Stimulated activated effector memory CD8-positive, alpha-beta T cell treated with anti-CD3 and anti-CD28 coated beads, Interleukin-12 subunit alpha, Interleukin-12 subunit beta, amount 100 ng/mL, for 72 hours (primary cell): ENCODE measurements at places on chromosomes 4 and X.

DNA sequence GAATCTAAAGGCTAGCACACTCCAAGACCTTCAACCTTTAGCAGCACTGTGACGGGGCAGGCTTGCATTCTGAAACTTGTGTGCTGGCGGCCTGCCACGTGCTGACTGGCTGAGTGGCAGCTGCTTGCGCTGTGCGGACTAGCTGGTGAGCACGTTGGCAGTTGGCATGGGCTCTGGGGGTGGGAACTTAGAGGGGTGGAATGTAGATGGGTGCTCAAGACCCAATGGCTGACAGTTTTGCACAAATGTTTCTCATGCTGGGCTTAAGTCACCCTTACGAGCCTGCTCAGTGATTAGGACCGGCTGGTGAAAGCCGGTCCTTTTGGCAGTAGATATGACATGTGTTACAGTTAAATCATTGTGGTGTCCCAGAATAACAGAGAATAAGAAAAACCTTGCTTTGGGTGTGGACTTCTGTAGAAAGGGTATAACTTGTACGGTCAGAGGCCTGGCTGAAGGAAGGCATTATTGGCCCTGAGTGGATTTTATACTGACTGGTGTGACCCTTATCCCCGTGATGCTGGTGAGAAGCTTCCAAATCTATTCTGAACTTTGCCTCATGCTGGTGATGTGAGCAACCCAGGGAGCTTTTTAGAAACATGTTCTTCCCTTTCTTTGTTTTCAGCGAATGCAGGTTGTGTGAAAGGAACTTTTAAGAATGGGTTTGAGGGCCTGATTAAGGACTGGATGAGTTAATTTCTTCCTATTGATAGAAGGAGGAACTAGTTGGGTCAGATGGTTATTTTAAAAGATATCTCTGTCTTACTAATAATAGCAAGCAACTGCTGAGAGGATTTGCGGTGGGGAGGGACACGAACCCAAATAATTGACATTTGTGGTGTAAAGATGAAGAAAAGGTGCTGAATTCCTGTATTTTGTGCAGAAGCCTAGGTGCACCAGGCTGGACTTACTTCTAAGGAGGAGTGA is 107.4 kb upstream of the SLC4A4 start:
- no peak for DNase-seq

- DNase-seq: no peak
Measured at GRCh38 chrX:134764202-134764785, 106.0 kb upstream of the PLAC1 start.

DNA sequence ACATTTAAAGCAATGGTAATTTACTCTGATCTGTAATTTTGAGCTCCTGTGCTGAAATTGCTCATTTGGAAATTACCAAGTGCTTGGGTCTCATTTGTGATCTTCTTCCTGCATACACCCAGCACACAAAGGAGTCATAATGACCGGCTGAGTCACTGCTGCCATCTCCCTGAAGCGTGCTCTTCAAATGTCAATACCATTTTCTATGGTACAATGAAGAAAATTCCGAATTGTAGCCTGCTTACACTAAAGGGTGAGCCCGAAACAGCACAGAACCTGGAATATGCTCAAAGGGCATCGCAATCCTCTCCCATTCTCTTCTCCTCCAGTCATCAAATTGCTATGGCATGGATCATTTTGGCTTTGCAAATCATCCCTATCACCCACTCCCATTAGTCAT is 140.5 kb downstream of the GRIA3 start:
- DNase-seq: no peak

DNA sequence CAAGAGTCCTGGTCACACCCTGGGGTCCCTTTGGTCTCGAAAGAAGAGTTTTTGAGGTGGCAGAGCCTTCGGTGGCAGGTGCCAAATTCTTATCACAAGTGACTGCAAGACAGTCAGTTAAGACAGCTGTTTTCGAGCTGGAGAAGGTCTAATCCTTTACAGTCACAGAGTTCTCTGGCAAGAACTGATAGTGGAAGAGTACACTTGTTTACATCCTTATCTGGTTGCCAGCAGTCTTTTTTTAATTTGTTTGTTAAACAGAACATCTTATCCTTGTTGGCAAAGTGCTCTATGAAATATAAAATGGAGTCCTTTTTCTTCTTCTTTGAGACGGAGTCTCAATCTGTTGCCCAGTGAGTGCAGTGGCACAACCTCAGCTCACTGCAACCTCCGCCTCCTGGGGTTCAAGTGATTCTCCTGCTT is 50.4 kb upstream of the ELOVL6 start:
- no peak for DNase-seq

DNA sequence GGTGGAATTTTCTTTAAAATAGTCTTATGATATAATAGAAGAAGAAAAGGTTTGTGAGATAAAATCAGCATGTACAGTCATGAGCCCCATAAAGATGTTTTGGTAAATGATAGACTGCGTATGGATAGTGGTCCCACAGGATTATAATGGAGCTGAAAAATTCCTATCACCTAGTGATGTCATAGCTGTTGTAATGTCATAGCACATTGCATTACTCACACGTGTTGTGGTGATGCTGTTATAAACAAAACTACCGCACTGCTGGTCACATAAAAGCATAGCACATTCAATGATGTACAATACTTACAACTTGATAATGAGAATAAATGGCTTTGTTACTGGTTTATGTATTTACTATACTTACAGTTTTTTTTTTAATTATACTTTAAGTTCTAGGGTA is 715.2 kb upstream of the HTR2C start:
- DNase-seq: no peak

DNA sequence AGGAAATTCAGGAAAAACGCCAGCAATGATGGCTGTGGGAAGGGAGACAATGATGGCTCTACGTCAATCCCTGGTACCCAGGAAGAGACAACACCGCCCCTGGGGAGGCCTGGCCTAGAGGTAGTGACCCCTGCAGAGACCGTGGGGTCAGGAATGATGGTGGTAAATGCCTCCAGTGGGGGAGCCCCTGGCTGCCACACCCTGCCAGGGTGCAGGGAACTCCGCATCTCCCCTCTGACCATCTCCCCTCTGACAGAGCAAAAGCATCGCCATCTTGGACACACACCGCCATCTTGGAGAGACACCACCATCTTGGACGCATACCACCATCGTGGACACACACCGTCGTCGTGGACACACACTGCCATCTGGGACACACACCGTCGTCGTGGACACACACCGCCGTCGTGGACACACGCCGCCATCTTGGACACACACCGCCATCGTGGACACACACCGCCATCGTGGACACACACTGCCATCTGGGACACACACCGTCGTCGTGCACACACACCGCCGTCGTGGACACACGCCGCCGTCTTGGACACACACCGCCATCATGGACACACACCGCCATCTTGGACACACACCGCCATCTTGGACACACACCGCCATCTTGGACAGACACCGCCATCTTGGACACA is 9.9 kb downstream of the ASMTL start:
- DNase-seq: no peak

- no peak for DNase-seq
Measured at GRCh38 chr4:128166982-128167381, 105.9 kb downstream of the LARP1B start.

DNA sequence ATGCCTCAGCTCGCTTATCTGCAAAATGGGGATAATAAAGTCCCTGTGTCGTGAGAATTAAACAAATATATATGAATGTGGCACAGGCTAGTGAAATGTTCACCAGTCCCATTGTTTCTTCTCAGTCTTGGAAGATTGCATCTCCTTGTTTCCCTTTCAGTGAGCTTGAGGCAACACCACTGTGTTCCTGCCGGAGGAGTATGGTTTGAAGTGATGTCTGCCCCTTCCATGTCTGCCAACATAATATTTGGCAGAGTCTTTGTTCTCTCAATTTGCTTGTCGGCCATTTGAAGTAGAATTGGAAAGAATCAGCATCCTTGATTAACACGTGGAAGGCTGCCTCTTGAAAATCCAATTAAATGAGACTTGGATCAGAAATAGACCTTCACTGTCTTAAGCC is 1088.5 kb upstream of the INTU start:
- DNase-seq: no peak

DNA sequence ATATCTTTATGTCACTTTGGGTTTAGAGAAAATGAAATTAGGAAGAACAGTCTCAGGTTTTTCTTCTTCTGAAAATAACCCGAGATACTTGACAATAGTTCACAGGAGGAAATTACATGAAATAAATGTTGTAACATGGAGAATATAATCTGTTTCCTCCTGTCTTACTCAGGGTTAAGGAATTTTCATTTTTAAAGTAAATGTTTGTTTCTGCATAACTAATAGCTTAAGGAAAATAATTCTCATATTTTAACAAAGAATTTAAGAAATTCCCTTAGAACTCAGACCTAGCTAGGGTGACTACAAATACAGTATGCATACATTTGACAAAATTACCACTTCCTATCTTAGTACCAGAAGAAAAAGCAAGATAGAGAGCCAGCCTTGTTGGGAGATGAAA is 17.2 kb upstream of the SPRY1 start:
- DNase-seq: no peak

DNA sequence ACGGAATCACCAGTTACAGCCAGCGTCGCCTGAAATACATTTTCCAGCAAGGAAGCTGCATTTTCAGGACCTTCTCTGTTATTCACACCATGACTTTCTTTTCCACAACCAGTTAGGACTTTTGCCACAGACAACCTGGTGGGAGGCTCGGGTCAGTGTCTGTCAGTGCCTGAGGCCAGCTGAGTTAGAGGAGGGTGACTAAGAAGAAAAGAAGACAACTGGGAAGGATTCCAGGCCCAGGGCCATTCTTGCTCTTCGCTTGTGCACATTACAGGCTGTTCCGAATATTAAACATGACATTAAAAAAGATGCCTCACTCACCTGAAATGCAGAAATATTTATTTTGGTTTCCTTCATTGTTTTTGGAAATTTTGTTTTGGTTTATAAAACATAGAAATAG is 21.4 kb upstream of the CENPU start:
- no peak for DNase-seq

- no peak for DNase-seq
Measured at GRCh38 chr4:181323061-181323460, 920.1 kb upstream of the TENM3 start.

GRCh38 chrX:141760761-141761160 is 62.2 kb upstream of the SPANXD start:
- DNase-seq: no peak

DNA sequence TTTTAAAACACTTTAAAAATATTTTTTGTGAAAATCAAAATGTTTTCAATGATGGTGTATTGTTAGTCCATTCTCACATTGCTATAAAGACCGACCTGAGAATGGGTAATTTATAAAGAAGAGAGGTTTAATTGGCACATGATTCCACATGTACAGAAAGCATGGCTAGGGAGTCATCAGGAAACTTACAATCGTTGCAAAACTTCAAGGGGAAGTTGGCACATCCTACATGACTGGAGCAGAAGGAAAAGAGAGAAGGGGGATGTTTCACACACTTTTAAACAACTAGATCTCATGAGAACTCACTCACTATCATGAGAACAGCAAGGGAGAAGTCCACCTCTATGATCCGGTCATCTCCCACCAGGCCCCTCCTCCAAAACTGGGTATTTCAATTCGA is 110.7 kb downstream of the TMEM47 start:
- DNase-seq: no peak

DNA sequence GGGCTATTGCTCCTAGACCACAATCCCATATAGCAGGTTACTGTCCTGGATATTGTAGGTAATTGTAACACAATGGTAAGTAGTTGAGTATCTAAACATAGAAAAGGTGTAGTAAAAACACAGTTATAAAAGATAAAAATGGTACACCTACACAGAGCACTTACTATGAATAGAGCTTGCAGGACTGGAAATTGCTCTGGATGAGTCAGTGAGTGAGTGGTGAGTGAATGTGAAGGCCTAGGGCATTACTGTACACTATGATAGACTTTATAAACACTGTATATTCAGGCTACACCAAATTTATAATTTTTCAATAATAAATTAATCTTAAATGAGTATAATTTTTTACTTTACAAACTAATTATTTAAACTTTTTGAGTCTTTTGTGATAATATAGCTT is 425.7 kb downstream of the PABPC4L start:
- DNase-seq: no peak

DNA sequence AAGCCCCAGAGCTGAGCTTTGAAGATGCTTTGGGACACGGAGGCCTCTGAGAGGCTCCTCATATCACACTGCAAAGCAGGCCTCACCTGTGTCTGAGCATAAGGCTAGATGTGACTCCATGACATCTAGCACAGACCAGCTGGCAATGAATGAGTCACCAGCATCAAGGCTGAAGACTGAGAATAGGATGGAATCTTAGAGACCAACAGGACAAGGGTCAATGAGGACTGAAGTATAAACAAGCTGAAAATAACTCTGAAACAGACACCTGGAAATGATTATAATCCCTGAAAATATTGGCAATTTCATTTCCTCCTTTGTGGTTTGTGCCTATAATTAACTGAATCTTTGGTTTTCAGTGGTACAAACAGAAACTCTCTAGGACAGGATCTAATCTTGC is 87.1 kb upstream of the PRPS1 start:
- no peak for DNase-seq

- DNase-seq: no peak
Measured at GRCh38 chr4:37821953-37822605, 4.4 kb upstream of the PGM2 start.

- DNase-seq: no peak
Measured at GRCh38 chrX:50747471-50747900, 66.5 kb downstream of the SHROOM4 start.

DNA sequence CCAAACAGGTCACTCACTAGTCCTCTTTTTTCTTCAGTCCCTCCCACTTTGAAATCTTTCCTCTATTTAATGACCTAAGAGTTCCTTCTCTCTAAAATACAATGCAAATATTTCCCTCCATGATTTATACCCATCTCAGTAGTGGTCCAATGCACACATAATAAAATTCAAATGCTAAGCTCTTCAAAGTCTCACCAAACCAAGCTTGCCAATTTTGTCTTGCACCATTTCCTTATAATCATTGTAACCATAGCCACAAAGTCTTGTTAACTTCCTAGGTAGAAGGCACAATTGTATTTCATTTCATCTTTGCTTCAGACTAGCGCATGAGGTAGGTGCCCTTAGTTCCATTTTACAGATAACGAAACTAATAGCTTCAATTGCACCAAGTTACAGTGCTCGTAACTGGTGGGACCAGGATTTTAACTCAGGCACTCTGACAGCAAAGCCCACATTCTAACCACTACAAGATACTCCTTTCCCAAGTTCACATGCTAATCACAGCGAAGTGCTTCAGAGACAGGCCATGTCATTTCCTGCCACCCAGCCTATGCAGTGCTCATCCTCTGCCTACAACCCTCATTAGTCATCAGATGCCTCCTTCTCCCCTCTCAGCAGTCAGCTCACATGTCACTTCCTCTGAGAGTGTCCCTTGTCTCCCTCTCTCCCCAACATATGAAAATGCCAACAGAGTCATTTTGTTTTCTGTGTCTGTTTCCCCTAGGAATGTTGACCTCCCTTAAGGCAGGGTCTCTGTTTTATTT is 66.9 kb upstream of the PPARGC1A start:
- DNase-seq: no peak

GRCh38 chrX:8815460-8816065 is 14.4 kb upstream of the FAM9A start:
- peak; percentile 3 for DNase-seq

DNA sequence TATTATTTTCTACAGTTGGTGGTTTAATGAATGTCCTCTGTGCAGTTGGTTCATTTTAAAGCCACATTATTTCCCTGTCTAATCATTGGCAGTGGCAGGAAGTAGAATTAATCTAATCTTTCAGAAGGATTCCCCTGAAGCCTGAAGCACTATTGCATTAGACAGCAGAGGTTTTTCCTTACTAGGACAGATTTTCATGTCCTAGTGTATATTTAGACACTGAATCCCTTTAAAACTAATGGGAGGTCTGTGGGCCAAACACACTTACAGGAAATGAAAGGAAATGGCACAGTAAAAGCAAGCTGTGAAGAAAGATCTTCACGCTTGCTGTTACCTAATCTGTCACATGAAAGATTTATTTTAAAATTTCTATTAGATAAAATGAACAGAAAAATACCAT is 165.2 kb downstream of the SLC39A8 start:
- no peak for DNase-seq
